ENCODE measurements at places on chromosomes 6 and 20.

DNA sequence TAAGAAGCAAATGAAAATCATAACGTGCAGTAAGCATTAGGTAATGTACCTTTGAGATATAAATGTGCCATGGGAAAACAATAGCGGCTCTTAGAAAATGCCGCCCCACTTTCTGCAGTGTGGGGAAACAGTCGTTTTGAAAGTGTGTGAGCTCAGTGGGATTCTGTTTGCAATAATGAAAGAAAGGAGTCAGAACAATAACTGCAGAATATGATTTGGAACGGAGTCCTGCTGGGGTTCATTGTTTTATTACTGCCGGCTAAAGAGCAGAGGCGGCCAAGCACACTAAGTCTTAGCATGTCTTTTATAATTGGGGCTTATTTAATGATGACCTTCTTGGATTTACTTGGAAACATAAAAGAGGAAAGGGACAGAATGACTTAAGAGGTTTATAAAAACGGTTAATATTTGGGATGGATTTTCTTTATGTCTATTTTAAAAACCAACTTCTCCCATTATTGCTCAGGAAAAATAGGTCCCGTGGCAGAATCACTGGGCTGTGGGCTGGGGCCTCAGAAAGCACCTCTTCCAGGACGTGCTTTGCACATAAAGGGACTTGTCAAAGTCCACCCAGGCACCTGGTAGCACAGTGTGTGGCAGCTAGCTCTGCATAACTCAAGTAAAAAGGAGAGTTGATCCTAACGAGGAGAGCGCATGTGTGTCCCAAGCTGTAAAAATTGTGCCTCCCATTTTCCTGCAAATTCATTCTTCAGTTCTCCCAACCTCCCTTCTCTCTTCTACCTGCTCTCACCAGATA lies 44.0 kb upstream of the SLC22A16 start:
- DNase-seq, result no peak

GRCh38 chr6:15461127-15461944 lies 201.5 kb downstream of the DTNBP1 start:
- no peak for DNase-seq

GRCh38 chr6:138514860-138515540 lies 15.7 kb upstream of the NHSL1 start:
- no peak for DNase-seq

DNA sequence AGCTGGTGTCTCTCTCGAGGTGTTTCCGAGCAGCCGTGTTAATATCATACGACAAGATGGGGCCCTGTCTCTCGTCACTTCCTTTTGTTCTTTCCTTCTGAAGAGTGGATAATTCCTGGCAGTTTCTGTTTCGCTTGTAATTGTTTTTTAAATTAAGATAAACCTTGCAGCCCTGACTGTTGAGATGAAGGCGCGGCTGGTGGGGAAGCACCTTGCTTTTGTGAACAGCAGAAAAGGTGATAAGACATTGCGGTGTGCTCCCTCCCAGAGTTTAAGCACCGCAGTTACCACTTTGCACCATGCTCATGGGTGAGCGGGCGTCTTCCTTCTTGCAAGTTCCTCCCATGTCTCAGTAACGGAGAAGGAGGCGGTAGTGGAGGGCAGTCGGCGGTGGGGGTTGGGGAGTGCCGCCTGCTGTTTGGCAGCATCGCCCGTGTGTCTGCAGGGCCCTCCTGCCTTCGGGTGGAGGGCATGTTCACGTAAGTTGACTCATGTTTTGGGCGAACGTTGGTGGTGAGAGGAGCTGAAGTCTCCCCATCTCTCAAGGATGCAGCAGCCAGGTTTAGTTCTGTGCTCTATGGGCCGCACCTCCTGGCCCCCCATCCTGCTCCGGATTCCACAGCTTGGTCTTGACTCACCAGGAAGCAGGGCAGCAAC lies 345.9 kb downstream of the TAF4 start:
- no peak for DNase-seq

All from inflammatory macrophage treated with lipopolysaccharide for 4 hours (primary cell).